Transverse colon (tissue), 4 donors: ENCODE measurements at places on chromosomes 5 and 9. TPM values are rescaled to one million over a fixed set of nuclear protein-coding genes. Genes with fewer than 3 reads are reported as not detected.

Gene CRHBP
- total RNA-seq: not detected

Gene WDR31
- 0.60 TPM for total RNA-seq

Gene FGF10
- total RNA-seq: 7.3 TPM

Gene TMEM215
- not detected for total RNA-seq

Gene CDO1
- total RNA-seq: 10.4 TPM

Gene SH3PXD2B
- 17.7 TPM for total RNA-seq

DNA sequence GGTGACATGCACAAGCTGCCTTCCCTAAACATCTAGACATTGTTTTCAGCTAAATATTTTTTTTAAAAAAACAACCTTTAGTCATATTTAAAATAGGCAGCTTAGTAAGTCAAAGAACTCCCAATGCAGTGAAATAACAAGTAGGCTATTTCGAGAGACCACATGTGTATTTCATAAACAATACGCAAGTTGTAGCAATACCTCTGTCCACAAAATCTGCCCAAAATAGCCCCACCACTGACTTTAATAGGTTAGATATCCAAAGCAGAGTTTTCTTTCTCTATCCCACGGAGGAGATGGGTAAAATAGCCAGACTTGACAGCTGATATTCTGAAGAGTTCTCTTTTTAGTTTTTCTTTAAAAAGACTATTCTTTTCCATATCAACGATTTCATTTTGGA lies 1.2 kb downstream of the SLC24A2 start:
- no peak overlapping the region for H3K4me3 ChIP-seq
- no peak overlapping the region for H3K27ac ChIP-seq
- peaks cover 26% of the 10 kb centered on the region for H3K27me3 ChIP-seq
- DNase-seq: no peak
- no peaks in the 10 kb centered on the region for H3K36me3 ChIP-seq

- H3K27me3 ChIP-seq: no peaks in the 10 kb centered on the region
- no peak overlapping the region for H3K4me3 ChIP-seq
- no peak for DNase-seq
- H3K4me1 ChIP-seq: peaks cover 20% of the 10 kb centered on the region
Observed at GRCh38 chr9:34252670-34253459, 74.0 kb downstream of the UBAP1 start.

DNA sequence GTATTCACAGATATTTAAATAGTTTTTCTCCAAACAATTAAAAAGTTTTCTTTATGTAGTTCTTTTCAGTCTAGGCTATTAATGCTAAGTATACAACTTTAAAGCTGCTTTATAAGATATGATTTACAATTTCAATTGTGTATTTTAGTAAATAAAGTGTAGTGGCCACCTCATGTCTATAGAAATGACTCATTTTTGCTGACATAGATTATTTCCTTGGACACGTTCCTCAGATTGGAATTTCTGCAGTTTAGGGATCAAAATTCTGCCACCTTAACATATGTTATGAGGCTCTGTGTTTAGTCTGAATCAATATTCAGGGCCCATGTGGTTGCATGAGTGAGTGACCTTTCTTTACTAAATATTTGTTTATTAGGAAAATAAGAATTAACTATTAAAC lies 750.2 kb downstream of the IRX1 start:
- H3K36me3 ChIP-seq: no peaks in the 10 kb centered on the region
- no peak overlapping the region for H3K4me3 ChIP-seq
- no peak overlapping the region for H3K27ac ChIP-seq
- no peak for DNase-seq

DNA sequence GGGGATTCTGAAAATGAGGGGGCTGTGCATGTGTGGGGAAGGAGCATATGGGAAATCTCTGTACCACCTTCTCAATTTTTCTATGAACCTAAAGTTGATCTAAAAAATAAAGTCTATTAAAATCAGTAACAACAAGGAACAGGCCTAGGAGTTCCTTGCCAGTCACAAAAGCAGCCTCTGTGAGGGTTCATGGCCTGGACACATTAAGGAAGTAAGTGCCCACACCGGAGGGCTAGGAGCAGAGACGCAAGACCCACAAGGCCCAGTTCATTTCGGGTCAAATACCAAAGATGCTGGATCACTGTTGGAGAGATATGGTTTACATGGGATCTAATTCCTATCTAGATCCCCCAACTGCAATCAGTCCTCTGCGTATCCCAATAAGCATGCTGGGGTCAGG lies 88.4 kb downstream of the SEMA4D start:
- no peaks in the 10 kb centered on the region for H3K36me3 ChIP-seq
- no peak overlapping the region for H3K27ac ChIP-seq
- H3K27me3 ChIP-seq: no peaks in the 10 kb centered on the region
- no peak overlapping the region for H3K4me3 ChIP-seq
- peaks cover 5% of the 10 kb centered on the region for H3K4me1 ChIP-seq

DNA sequence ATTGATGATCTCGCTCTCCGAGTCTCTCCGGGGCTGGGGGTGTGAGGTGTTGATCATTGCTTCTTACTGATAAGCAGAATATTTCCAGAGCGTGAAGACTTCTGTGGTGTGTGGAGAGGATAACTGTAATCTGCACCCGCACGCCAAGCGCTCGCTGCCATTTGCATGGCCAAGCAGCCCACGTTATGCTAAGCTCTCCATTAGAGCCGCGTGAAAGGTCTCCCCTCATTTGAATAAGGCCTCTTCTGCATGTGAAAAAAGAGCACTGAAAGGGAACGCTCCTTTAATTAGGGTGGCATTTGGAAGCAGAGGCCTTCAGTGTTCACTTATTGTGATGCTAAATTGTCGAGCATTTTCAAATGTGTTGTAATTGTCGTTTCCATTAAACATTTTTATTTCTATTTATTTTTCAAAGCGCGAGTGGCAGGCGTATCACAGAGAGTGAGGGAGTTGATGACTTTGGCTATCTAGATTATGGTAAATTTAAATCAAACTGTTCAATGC lies 163.6 kb upstream of the IRX2 start:
- no peaks in the 10 kb centered on the region for H3K36me3 ChIP-seq
- H3K4me1 ChIP-seq: no peaks in the 10 kb centered on the region
- no peaks in the 10 kb centered on the region for H3K27me3 ChIP-seq
- no peak for DNase-seq
- H3K27ac ChIP-seq: no peak overlapping the region

- no peak for DNase-seq
- H3K27ac ChIP-seq: no peak overlapping the region
- H3K36me3 ChIP-seq: no peaks in the 10 kb centered on the region
- H3K4me3 ChIP-seq: no peak overlapping the region
- H3K4me1 ChIP-seq: no peaks in the 10 kb centered on the region
Observed at GRCh38 chr5:127186657-127187056, 103.9 kb upstream of the MEGF10 start.

- no peak overlapping the region for H3K27ac ChIP-seq
- H3K4me1 ChIP-seq: no peaks in the 10 kb centered on the region
- no peak for DNase-seq
- no peaks in the 10 kb centered on the region for H3K36me3 ChIP-seq
- H3K27me3 ChIP-seq: no peaks in the 10 kb centered on the region
Observed at GRCh38 chr5:66232706-66233445, 88.8 kb downstream of the SREK1 start.

- H3K4me3 ChIP-seq: no peak overlapping the region
- DNase-seq: no peak
- no peaks in the 10 kb centered on the region for H3K27me3 ChIP-seq
Observed at GRCh38 chr5:76700571-76700970, 15.4 kb upstream of the F2R start.

GRCh38 chr5:142387024-142387682 lies 62.3 kb upstream of the SPRY4 start:
- H3K36me3 ChIP-seq: no peaks in the 10 kb centered on the region
- DNase-seq: no peak
- H3K27me3 ChIP-seq: no peaks in the 10 kb centered on the region
- no peak overlapping the region for H3K27ac ChIP-seq

DNA sequence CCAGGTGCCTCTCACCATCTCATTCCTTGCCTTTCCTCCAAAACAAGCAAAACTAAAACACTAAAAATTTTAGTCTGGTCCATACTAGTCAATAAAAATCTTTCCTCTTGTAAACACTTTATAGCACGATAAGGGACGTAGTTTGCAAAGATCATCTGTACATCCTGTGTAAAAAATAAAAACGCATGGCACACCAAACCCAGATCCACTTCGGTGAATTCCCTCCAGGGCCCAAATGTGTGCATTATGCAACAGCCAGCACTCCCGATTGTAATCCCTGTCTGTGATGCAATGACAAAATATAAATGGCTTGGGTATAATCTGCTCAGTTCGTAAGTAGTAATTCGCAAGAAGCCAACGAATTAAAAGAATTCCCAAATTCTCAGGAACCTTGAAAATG lies 1.4 kb downstream of the FAM169A start:
- H3K27ac ChIP-seq: no peak overlapping the region
- H3K27me3 ChIP-seq: peaks cover 46% of the 10 kb centered on the region
- H3K4me3 ChIP-seq: no peak overlapping the region
- no peaks in the 10 kb centered on the region for H3K36me3 ChIP-seq
